ENCODE measurements at places on chromosomes 2 and 18.

DNA sequence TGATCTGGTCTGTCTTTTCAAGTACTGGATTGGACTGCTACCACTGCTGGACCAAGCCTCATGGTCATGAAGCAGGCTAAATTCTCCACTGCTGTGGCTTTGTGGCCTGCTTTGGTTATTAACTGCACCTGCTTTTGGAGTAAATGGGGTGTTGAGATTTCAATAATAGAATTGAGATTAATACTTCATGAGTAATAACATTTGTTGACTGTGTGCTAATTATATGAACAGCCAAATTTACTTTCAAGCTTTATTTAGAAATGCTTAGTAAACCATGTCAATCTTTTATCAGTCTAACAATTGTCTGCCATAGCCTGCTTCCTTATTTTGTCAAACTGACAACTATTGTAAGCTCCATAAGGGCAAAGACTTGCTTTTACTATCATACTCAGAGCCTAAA is 27.4 kb upstream of the MTIF2 start:
- DNase-seq, result no peak

DNA sequence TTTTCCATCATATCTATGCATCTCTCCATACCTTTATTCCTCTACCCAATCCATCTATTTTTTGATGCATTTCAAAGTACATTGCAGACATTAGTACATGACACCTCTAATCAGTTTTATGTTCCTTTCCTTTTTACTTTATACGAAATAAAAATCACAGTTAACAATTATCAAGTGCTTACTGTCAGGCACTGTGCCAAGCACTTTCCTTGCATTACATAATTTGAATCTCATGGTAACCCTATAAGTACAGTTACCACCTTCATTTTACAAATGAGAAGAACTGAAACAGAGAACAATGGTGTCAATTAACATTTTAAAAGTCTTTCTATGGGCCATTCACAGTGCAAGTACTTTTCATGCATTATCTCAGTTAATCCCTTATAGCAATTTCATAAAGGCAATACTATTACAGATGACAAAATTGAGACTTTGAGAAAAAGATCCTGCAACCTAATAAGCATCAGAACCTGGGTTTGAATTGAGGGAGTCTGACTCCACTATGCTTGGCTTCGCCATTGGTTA is 544.4 kb upstream of the TNP1 start:
- no peak for DNase-seq

GRCh38 chr2:72949642-72950041 is 32.3 kb downstream of the EMX1 start:
- no peak for DNase-seq

GRCh38 chr2:181485638-181485946 is 28.4 kb downstream of the ITGA4 start:
- no peak for DNase-seq

GRCh38 chr2:65508225-65508624 is 75.8 kb upstream of the SPRED2 start:
- DNase-seq, result no peak

DNA sequence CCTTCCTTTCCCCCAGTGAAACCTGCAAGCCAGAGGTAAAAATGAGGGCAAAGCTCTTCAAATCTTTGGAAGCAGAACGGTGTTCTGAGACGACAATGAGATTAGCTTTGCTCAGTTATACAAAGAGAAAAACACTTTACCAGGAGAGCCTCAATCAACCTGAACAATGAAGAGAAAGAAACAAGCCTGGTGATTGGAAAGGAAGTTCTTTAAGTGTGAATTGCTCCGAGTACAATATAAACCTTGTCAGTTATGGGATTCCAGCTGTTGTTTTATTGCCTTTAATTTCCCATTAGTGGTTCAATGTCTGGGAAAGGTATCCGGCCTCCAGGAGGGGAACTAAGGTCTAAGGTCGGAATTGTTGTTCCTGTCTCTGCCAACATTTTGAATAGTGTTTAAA is 901.6 kb downstream of the EPHA4 start:
- DNase-seq, result no peak

GRCh38 chr2:15737314-15738224 is 145.9 kb downstream of the DDX1 start:
- DNase-seq, result no peak

Data from KG1 (cell line).